Stimulated activated CD8-positive, alpha-beta memory T cell treated with anti-CD3 and anti-CD28 coated beads, Interleukin-7, amount 100 ng/mL, for 4 hours (primary cell): ENCODE measurements at places on chromosomes 11 and 22.

DNA sequence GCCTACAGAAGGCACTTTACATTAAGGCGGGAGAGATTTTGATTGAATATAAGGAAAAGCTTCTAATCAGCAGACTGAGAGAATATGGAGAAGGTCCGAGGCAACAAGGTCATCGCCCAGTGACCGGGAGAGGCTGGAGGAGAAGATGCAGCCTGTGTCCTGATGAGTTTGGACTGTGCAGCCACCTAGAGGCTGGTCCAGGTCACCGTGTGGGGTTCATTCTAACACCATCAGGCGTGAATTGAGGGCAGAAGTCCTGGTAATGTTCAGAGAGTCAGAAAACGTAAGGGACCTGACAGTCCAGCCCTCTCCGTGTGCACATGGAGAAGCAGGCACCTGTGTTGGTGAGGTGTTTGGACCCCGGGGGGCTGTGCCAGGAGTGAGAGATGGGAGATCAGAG, 102.7 kb downstream of the FEZ1 start:
- DNase-seq, result no peak

DNA sequence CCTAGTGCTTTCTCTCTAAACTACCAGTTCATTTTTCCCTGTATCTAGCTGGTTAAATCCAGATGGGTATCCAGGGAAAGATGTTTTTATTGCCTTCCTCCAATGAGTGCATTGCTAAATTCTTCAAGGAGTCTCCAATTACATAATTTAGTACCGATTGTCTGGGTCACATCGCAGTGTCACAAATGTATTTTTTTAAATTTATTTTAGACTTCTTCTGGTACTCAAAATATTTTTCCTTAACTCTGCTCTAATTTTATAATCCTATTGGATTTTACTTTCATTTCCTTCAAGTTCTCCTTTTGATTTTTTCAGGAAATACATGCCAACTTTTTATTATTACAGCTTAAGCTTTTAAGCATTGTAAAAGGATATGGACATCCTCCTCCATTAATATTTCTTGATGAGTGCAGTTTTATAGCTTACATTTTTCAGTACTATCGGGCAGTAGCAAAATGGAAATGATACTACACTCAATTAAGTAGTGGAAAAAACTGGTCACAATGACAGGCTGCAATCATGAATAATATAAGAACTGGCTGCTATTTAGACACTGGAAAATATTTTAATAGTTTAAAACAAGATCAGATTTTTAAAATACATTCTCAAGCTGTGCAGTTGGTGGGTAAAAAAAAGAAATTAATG, 20.3 kb downstream of the BBOX1 start:
- DNase-seq, result no peak

GRCh38 chr11:68149417-68149816, 28.2 kb upstream of the CHKA start:
- DNase-seq, result no peak

DNA sequence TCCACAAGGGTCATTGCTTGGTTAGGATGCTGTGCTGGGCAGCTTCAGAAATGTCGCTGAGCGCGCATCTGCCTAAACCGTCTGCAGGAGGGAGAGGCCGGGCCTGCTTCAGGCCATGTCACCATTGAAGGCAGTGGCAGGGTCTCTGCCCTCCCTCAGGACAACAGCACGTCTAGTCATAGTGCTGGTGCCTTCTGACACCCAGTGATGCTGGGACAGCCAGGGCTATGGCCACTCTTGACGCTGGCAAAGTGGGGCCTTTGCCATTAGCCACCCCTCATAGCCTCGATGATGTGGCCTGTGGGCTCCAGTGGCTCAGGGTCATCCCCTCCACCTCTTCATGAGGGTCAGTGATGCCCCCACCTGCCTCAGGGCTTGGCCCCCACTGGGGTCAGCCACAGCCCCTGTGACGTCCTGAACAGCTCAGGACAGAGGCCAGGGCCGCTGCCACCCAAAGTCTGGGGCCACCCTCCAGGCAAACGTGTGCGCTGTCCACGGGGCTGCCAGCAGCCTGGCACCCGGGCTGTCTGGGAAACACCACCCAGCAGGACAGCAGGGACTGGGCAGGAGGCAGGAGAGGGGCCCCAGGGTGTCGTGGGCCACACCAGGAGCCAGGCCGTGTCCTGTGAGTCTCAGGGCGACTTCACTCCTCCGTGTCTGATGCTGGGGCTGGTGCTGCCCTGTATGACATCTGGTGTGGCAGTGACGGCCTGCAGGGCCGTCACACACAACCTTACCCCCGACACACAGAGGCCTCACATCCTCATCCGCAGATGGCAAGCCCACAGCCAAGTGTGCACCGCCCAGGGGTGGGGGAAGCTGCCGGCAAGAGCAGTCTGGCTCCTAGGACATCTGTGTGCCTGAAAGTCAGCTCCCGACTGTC, 42.5 kb downstream of the CERK start:
- DNase-seq, result no peak

- DNase-seq, result no peak
These were observed 22.1 kb downstream of the LRFN4 start for GRCh38 chr11:66879000-66879399.

DNA sequence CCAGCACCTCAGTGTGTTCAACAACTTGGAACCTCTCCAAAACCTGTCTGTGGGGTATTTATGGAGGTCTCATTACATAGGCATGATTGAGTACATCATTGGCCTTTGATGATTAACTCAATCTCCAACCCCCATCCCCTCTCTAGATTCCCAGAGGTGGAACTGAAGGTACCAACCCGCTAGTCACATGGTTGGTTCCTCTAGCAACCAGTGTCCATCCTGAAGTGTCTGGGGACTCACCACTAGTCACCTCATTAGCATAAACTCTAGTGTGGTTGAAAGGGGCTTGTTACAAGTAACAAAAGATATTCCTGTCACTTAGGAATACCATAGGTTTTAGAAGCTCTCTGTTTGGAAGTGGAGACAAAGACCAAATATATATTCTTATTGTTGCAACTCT, 40.3 kb downstream of the SIK2 start:
- no peak for DNase-seq

DNA sequence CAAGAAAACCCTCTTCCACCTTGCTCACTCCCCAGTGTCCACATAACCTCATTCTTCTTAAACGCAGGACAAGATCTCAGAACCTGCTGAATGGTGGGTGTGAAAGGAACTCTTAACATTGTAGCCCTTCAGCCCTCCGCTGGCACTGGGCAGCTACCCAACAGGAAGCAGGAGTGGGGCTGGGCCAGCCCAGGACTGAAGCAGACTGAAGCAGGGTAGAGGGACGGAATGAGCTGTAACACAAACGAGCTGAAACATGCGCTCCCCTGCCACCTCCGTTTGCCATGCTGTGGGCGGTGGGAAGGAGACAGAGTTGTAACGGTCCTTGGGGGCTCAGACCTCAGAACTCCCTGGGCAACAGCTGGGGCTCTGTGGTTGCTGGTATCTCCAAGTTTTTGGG, 23.6 kb downstream of the NPAT start:
- DNase-seq, result no peak

DNA sequence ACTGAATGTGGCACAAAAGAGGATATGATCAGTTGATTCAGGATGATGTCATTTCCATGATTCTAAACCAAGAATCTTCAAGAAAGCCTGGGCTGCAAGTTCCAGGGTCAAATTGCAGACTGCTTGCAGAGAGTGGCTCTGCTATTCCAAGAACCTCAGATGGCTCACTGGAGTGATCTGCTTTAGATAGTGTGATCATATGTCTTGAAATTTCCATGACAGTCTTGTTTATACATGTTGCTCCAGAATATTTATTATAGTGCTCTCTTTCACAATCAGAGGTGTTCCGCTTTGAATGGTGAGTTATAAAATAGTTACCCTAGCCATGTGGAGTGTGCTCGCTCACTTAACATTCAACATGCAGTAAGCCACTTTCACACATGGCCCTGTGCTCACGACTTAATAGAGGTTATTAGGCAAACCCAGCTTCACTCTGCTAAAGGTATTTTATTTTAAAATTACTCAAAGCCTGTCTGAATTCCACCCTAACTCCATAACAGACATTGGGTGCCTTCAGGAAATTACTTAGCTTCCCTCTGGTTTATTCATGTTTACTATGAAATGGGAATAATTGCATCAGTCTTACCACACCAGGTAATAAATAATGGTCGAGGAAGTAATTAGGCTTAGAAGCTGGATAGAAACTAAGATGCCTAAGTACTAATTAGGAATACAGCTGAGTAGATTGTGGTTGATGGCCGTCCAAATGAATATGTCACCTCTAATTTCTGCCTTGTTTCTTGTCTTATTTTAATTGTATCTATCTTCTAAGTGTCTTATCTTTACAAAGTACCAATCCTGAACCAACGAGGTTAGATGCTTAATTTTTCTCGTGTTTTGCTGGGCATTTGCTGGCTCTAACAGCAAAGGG, 187.9 kb downstream of the ETS1 start:
- DNase-seq, result no peak

GRCh38 chr11:11207428-11207827, 145.6 kb downstream of the CSNK2A3 start:
- DNase-seq, result no peak

GRCh38 chr11:71929491-71929890, 645 bp downstream of the RNF121 start:
- no peak for DNase-seq

GRCh38 chr11:13450832-13451397, 12.1 kb downstream of the BTBD10 start:
- no peak for DNase-seq

DNA sequence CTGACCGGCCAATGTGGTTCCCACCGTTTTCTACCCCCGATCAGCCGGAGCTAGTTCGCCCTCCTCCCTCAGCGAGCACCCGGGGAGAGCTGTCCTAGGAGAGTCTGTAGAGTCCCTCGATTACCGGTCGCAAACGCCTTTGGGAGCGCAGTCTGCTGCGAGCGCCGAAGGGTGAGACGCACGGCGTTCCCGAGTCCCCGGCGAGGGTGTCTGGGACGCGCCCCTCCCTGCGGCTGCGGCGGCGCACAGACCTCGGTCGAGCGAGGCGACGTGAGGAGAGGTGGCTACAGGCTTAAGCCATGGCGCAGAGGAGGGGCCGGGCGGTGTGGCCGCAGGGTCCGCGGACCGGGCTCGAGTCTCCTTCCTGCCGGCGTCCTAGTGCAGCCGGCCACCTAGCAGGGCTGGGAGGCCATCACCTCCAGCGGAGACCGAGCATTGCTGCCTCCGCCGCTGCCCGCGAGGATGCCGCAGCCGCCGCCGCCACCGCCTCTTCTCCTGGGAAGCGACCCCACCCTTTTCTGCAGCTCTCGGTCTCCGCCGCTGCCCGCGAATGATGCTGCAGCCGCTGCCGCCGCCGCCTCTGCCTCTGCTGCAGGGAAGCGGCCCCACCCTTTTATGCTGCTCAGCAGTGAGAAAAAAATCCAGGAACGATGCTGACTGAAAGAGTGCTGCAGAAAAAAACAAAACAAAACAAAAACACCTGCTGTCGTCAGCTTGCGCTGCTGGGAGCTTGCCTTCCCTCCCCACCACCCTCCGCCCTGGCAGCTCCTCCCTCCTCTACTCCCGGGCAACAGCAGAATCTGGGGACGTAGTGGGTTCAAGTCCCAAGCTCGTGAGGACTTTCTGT, at the start of gene MAP6:
Gene MAP6 (minus strand): TSS at position 588 of the 847 bp plus-strand sequence. CDS start 669 bp downstream, outside the sequence.
- no peak for DNase-seq

- no peak for DNase-seq
These were observed 45.8 kb downstream of the SIK3 start for GRCh38 chr11:117052196-117053149.

DNA sequence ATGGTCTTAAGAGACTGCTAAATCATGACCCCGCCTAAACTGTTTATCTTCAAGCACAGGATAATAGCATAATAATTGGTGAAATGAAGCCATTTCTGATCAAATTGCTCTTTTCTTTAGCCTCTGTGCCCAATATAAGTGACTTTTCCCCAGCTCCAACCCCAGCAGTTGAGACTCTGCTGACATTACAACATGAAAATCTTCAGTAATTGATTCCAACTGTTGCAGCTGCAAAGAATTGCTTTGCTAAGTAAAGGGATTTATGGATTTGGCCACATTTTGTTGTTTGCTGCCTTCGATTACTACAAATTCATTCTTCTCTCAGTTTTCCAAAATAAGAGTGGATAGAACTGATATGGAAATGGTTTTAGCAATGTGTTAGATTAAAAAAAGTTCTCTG, 576.7 kb upstream of the LRRC4C start:
- DNase-seq, result no peak

DNA sequence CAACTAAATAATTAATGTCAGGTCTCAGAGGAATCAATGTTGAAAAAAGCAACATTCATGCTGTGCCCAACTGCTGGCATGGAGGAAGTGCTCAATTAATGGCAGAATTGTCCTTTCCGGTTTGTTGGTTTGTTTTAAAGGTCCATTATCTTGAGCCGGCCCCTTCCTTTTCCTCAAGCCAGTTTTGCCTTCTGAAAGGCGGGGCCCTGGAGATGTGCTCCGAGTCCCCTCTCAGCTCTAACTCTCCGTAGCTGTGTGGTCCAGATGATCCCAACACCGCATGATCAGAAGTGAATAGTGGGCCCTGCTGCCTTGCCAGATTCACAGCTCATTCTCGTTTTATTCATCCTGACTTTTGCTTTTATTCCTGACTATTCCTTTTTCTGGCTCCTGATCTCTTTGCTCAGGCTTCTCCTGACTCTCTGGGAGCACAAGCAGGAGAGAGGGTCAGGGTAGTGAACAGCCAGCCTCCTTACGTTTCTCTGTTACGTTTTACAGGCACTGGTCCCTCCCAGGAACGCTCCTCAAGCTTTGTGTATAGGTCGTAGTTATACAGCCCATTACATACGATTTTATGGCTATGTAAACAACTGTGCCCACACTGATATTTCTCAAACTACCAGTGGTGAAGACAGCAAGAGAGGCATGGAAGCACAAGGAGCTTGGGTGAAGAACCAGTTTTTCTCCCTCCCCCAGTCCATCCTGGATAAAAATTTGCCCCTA, 265.9 kb downstream of the LARGE1 start:
- DNase-seq, result no peak

- DNase-seq, result no peak
These were observed 504 bp upstream of the ZNF215 start for GRCh38 chr11:6925636-6926207.

DNA sequence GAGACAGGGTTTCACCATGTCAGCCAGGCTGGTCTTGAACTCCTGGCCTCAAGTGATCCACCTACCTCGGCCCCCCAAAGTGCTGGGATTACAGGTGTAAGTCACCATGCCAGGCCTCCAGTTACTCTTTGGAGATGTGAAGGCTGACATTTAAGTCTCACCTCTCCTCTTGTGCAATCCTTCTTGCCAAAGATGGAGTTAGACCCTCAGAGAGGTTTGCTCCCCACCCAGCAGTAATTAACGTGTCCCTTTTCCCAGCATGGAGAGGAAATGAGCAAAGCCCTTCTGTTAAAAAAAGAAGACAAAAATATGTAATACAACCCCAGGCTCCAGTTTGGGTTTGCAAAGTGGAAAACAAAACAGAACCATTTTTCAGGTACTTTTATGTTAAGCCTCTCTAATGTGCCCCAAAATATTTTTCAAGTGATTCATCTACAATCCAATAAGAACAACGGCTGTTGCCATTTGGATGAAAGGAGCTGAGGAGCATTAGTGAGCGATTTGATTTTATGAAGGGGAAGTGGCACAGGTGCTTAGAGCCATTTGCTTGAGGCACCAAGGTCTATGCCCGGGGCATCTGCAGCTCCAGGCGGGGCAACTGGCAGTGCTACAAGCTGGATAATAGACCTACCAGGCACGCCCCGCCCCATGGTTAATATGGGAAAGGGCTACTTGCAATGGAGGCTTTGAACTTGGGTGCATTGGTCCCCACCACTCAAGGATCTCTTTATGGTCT, 57.2 kb downstream of the GRIK4 start:
- no peak for DNase-seq

GRCh38 chr11:70169127-70169526, 34.0 kb upstream of the FADD start:
- DNase-seq, result no peak
